ENCODE measurements at places on chromosomes 4 and X.
A peak's percentile ranks its signal among the peaks of the same experiment; 100 is the strongest.

DNA sequence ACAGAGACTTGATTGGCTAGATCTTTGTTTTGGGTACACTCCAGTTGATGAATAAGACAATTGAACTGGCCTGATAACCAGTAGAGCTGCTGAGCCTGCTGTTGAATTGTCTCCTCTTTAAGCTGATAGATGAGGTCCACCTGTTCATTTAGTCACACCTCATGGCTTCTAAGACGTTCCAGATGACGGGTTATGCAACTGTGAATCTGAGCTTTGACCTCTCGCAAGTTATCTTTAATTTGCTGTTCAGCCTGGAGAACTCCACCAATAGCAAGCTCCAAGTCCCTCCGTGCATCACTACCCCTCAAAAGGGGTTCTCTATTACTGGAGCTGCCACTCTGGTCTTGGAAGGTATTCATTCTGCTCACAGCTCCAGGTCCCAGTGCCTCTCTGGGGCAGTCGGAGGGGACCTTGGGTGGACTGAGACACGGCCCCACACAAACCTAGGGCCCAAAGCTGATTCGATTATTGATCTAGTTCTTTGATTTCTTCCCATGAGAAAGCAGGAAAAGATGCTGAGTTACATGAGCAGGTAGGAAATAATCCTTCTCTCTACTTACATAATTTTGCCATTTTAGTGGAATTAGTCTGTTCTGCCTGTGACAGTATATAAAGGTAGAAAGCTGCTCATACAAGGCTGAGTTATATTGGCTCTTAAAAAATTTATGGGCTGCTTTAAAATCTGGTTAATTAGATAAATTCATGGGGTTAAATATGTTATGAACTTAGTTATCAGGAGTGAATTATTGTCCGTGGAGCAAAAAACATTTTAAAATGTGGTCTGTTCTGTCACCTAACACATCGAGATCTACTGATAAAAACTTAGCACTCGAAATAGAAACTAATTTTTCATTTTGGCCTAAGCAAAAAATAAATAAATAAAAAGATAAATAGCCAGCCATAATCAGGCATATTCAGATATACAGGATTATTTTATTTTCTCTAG is 6.8 kb downstream of the MMAA start:
- peak; percentile 18 for DNase-seq

- peak; percentile 42 for DNase-seq
Measured at GRCh38 chr4:169253113-169253671, 17.6 kb downstream of the SH3RF1 start.

GRCh38 chr4:7843831-7844593 is 95.6 kb downstream of the AFAP1 start:
- peak; percentile 21 for DNase-seq

- DNase-seq, result peak; percentile 2
Measured at GRCh38 chr4:101944649-101945048, 154.1 kb downstream of the BANK1 start.

DNA sequence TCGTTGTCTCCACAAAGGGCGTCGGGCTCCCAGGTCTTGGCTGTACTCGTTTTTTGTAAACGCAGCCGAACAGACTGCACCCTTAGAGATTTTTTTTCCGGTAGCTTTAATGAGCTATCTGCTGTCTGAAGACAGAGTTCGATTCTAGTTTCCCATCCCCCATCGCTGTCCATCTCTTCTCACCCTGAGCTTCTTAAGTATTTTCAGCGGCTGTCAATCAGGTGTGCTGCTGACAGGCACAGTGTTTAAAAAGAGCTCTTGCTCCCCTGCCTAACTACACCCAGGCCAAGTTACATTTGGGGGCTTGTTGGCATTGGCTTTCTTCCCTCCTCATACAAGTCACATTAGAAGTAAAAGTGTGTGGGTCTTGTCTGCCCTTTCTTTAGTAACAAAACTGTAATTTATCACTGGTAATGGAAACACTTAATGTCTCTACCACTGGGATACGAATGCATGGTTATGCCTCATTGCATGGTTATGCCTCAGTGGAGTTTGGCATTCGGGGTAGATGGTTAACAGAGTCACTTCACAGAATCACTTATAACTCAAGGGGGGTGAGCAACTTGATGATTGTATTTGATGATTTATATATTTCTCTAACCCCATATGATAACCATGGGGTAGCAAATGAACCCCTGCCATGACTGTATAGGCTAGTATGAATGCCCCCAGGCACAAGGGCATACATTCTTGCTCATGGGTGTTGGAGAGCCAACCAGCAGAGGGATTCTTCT is 1.4 kb upstream of the ARHGAP6 start:
- peak; percentile 90 for DNase-seq

DNA sequence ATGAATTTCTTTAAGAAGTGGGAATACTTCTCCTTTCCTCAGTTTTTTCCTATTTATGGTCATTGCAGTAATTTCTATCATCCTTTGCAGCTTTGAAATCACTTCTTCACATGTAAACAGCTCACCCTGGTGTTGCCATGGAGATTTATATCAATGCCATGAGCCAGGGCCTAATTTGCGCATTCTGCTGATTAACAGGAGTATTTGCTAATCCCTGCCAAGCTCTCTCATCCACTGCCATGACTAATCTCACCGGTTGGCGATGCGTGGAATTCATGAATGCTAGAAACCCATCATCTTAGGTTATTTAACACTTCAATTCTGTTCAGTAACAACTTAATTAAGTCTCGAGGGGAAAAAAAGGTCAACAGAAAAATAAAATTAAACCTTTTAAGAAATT is 11.8 kb upstream of the FGF13 start:
- no peak for DNase-seq

- no peak for DNase-seq
Measured at GRCh38 chr4:108118505-108118904, 50.2 kb downstream of the LEF1 start.

- no peak for DNase-seq
Measured at GRCh38 chrX:40772290-40772689, 36.9 kb upstream of the MED14 start.

- peak; percentile 85 for DNase-seq
Measured at GRCh38 chr4:87038837-87039615, 104.2 kb downstream of the AFF1 start.

- no peak for DNase-seq
Measured at GRCh38 chrX:132810964-132811712, 147.3 kb downstream of the HS6ST2 start.

GRCh38 chr4:123849495-123849894 is 452.9 kb downstream of the SPRY1 start:
- DNase-seq, result no peak

GRCh38 chrX:3706481-3706880 is 7.0 kb downstream of the PRKX start:
- no peak for DNase-seq

- no peak for DNase-seq
Measured at GRCh38 chr4:176107695-176108094, 42.1 kb downstream of the WDR17 start.

All from Caki2 (cell line).